CD4-positive, alpha-beta T cell treated with Interleukin-15 for 4 hours (primary cell): ENCODE measurements at places on chromosomes 2 and 18.

DNA sequence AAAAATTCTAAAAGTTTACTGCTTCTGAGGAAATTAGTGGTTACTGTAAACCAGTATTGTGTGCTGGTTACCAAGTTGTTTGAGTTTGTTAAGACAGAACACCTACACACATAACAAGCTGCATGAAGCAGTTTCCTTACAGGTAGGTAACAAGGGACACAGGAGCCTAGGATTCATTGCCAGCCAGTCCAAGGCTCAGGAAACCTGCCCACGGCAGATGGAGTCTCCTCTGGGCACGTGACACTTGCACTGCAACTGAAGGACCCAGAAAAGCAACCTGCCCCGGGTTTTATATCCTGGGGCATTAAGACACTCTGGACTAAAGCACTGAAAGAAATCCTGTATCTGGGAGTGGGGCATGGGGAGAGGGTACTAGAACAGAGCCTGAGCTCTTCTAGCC, 639.3 kb downstream of the ADCYAP1 start:
- DNase-seq = no peak

- DNase-seq = no peak
Measured at GRCh38 chr18:28158083-28158581, 18.8 kb downstream of the CDH2 start.

- no peak for DNase-seq
Measured at GRCh38 chr2:37631292-37631691, 40.1 kb downstream of the CDC42EP3 start.

DNA sequence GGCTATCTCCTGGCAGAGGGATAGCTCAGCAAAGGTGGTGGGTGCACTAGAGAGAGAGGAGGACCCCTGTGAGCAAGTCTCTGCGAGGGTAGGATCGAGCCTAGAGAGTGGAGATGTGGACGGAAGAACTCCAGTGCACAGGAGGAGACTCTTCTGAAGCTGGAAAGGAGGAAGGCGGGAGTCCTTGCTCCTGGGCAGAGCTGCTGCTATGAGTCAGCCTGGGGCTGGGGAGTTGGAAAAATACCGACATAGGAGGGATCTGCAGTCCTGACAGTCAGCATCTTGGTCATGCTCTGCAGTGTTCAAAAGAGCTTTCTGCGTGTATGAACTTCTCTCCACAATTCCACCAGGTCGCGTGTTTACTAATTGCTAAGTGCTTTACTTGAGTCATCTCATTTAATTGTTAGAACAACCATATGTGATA, 233.8 kb downstream of the LDLRAD4 start:
- DNase-seq = no peak
